ENCODE measurements at places on chromosomes 4 and X.

- no peak for DNase-seq
Observed at GRCh38 chr4:6105311-6105911, 87.2 kb upstream of the C4orf50 start.

- DNase-seq: no peak
Observed at GRCh38 chrX:72262077-72262476, 15.0 kb downstream of the RPS4X start.

GRCh38 chrX:131675596-131676194, 131.8 kb downstream of the OR13H1 start:
- no peak for DNase-seq

DNA sequence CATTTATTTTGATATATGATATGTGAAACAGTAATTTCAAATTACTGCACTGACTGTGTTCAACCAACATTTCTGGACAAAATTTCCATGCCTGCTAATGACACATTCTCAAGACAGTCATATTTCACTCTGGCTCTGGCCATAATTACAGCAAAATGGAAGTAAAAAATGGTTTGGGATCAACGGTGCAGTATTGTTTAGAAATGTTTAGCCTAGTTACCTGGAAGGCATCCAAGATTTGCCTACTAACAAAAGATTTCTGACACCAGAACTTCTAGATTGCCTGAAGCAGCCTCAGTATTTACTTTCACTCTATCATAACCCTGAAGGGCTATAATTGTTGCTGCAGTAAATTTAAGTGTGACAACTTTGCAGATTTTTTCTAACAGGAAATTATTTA, 416.3 kb downstream of the PCDH10 start:
- DNase-seq: peak; percentile 40

- DNase-seq: no peak
Observed at GRCh38 chr4:41465146-41465761, 72.7 kb upstream of the LIMCH1 start.

DNA sequence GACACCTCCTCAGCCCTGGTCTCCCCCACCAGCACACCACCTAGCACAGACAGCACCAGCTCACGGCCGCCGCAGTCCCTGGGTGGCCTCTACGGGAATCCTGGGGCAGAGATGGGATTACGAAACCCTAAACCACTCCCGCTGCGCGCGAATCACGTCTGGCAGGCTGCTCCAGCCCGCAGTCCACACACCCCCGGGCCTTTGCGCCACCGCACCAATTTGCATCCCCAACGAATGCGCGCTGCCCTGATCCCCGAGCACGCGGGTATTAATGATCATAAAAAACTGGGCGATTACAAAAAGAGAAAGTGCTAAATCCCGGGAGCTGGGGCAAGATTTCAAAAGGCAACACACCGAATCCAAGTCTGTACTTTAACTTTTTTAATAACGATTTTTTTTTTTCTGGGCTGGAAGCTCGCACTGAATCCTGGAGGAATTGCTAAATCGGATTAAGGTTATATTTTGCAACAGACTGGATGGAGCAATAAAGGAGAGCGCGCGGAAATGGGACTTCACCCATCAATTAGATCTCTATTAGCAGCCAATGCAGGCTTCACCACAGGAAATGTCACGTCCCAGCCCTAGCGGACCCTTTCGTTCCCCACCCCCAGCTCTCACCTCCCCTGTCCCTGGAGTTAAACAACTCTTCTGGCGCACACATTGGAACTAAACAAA, 69.8 kb upstream of the TMEM33 start:
- no peak for DNase-seq

- peak; percentile 2 for DNase-seq
Observed at GRCh38 chr4:73311428-73311827, 52.8 kb upstream of the ANKRD17 start.

All from renal cortex interstitium (tissue), 15 donors.